Spinal cord (tissue), 10 donors: ENCODE measurements at places on chromosomes 2 and 18.

- no peak for DNase-seq
Measured at GRCh38 chr2:178404368-178404767, 46.6 kb downstream of the PRKRA start.

- no peak for DNase-seq
Measured at GRCh38 chr2:186617148-186617547, 27.3 kb downstream of the ITGAV start.

- no peak for DNase-seq
Measured at GRCh38 chr2:180319586-180320405, 312.7 kb upstream of the CWC22 start.

DNA sequence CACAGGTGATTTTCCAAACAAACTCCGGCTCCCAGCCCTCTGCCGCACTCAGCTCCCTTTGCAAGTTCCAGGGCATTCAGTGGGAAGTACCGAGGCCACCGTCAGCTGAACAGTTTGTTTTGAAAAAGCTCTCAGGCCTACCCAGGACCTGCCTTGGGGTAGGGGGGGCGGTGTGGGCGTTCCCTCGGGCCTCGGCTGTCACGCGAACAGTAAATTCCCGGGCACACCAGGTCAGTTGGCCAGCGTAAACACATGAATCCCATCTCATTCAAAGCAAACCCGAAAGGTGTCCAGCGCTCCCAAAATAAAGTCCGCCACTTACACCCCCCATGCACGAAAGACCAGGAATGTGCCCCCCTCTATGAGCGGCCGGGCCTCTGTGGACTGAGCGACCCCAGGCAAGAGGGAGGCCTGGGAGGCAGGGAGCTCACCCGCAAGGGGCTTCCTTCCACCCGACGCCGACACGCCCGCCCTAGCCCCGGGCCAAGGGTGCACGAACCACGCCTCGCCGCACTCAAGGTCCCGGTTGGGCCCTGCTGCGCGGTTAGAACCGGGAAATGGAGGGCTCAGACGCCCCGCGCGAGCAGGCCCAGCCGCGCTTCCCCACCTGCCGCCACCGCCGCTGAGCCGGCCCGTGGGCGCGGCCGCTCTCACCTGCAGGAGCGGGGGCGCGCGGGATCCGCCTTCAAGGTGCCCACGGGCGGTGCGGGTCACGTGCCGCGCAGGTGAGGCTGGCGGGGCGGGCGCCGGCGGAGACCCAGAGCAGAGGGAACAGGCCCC is at the start of gene WDSUB1:
WDSUB1 (minus strand) TSS at position 775 of the 780 bp plus-strand sequence. CDS start 3,634 bp downstream, outside the sequence.
- peak; percentile 67 for DNase-seq

- no peak for DNase-seq
Measured at GRCh38 chr18:13369756-13370510, 151.4 kb downstream of the LDLRAD4 start.

DNA sequence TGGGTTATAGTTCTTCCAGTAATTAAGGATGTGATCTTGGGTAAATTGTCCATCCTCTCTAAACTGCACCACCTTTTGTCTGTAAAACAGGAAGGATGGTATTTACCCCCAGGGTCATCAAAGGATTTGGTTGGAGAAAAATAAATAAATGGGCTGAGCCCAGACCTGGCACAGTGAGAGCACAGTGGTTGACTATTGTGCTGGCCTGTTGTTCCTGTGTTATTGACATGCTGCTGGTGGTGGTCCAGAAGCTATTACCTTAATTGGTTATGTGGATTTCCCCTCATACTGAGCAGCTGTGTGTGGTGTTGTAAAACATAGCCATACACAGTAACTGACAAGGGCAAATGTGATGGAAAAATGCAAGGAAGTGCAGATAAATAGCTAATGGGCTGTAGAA is 746 bp upstream of the IL37 start:
- no peak for DNase-seq

DNA sequence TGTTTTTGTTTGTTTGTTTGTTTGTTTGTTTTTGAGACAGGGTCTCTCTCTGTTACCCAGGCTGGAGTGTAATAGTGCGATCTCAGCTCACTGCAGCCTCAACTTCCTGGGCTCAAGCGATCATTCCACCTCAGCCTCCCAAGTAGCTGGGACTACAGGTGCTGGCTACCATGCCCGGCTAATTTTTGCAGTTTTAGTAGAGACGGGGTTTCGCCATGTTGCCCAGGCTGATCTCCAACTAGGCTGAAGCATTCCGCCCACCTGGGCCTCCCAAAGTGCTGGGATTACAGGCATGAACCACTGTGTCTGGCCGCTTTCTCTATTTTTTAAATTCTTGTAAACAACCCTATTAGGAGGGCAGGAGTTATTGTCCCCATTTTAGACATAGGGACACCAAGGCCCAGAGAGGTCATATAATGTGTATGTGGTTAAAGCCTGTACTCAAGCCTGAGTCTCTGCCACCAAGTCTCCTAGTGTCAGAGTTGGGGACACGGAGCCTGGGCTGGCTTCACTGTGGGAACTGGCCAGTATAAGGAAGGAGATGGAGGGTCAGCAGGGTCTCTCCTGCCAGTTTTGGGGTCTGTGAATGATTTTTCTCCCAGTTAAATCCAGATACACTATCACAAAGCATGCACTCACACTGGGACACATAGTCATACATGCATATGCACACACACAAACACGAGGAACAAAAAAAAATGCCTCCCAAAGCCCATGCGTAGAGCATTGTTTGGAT is 27.5 kb upstream of the MCFD2 start:
- DNase-seq, result no peak

DNA sequence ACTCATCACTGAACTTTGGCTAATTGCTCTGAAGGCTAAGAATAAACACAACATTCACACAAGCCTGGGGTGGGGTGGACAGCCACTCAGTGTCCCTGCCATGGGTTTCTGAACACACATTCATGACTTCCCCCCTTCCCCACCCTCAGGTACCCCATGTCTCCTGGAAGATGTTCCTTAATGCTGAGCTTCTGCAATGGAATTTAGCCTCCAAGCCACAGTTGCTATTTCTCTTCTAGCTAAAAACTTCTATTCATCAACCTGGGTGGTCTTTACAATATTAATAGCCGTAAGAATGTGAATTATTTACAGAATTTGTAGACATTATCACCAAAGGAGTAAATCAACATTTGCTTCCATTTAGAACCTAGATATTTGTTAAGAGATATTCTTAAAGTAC is 175.1 kb downstream of the ACKR3 start:
- no peak for DNase-seq

GRCh38 chr2:24874035-24874434 is 46.0 kb downstream of the ADCY3 start:
- DNase-seq, result no peak

- peak; percentile 86 for DNase-seq
Measured at GRCh38 chr2:110211938-110212858, at the start of gene MTLN. Gene MTLN, minus strand, starts transcription at chr2:110212547. Its CDS starts 22 bp downstream, at chr2:110212525.

GRCh38 chr2:241961454-241961853 is 91.9 kb downstream of the RTP5 start:
- DNase-seq, result no peak

DNA sequence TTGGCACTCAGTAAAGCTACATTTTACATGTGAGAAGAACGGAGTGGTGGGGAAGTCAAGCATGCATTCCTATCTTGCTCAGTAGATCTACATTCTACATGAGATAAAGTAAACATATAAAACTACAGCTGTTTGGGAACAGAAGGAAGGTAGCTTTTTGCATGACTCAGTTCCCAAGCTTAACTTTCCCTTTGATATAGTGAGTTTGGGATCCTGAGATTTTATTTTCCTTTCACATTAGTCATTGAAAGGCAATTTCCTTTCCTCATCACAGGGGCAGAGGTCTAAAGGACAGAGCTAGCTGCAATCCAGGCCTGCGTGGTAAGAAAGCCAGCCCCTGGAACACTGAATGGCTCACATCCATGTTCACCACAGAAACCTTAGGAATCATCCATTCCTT is 257.2 kb downstream of the SRBD1 start:
- no peak for DNase-seq

GRCh38 chr2:196183528-196184231 is 12.3 kb upstream of the STK17B start:
- no peak for DNase-seq

- no peak for DNase-seq
Measured at GRCh38 chr2:162318328-162319180, at the start of gene IFIH1. Gene IFIH1, minus strand, starts transcription at chr2:162318684. Its CDS starts 377 bp downstream, at chr2:162318307.

- no peak for DNase-seq
Measured at GRCh38 chr2:119427756-119428155, 3.9 kb upstream of the TMEM37 start.

DNA sequence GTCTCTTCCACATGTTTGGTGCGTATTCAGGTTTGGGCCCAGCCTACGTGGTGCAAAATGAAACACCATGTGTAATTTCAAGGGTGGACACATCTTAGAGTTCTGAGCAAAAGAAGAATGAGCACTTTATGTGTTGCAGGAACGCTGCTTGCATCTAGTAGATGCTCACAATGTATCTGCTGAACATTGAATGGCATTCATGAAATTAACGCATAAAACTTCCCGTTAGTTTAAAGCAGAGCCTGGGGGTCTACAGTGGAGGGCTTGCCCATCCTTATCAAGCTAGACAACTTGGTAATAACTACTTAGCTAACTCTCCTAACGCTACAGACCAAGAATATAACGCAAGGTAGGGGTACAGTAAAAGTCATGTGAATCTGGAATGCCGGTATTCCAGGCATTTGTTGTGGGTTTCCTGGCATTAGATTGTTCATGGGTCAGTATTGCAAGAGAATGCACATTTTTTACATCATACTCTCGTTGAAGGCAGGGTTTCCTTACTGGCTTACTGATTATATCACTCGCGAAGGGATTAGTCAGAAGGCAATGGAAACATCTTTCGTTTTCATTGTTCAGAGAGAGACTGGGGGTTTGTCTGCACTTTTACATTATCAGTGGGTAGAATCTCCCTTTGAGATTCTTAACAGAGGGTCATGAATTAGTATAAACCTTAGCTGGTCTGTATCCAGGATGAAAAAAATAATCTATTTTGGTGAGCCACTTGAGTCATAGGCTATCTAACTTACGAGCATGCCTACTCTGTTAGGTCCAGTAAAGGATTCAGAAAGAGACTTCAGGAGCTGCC is 229.5 kb upstream of the EPAS1 start:
- no peak for DNase-seq

GRCh38 chr2:618005-618404 is 59.2 kb downstream of the TMEM18 start:
- no peak for DNase-seq

GRCh38 chr2:11771971-11772615 is 25.7 kb downstream of the LPIN1 start:
- DNase-seq, result no peak

- DNase-seq, result no peak
Measured at GRCh38 chr18:49250816-49251388, 209.5 kb downstream of the DYM start.

DNA sequence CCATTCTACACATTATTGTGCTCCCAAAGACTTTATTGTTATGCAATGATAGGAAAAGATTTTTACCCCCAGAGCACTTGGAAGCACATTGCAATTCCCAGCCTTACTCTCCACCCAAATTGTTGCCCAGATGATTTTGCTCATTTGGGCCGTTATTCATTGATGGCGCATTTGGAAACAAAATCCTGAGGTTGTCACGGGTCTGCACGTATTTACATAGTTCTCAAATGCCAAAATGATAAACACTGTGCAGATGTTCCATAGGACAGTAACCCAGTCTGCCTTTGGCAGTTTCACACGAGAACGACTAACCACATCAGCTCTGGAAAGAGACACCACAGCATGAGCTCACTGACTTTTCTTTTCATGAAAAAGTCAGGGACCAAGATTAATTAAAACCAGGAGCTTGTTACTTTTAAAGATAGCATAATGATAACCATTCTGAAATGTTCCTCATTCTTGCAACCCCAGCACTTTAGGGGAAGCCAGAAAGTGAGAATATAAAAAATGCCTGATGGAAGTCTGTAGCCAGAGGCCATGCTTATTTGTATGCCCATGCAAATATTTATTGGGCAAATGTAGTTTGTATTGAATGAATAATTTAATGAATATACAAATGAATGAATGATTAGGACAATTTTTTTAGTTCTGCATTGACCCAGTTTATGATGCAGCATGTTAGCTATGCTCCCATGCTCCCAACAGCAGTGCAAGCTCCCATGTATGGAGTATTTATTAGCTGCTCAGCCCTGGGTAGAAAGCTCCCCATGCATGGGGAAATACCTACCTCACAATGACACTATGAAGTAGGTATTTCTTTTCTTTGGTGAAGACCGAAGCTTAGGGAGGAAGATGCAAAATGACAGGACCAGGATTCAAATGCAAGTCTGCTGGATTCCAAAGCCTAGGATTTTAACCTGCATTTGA is 84.6 kb downstream of the MAIP1 start:
- DNase-seq, result no peak

- DNase-seq, result peak; percentile 5
Measured at GRCh38 chr2:148812306-148812705, 62.7 kb upstream of the KIF5C start.
